Stimulated activated CD4-positive, alpha-beta T cell treated with anti-CD3 and anti-CD28 coated beads, Interleukin-4, amount 100 ng/mL, for 4 hours (primary cell): ENCODE measurements at places on chromosomes 13 and 19.
A peak's percentile ranks its signal among the peaks of the same experiment; 100 is the strongest.

GRCh38 chr19:33256261-33256660, 30.6 kb upstream of the SLC7A10 start:
- no peak for DNase-seq

DNA sequence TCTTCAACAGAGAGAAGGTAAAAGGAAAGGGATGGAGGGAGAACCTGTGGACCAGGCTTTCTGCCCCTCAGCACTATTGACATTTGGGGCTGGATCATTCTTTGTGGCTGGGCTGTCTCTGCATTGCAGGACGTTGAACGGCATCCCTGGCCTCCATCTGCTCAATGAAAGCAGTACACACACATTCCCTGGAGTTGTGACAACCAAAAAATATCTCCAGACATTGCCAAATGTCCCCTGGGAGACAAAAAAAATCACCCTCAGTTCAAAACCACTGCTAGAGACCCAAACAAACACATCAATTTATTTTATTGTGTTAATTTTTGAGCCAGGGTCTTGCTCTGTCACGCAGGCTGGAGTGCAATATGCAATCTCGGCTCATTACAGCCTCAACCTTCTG, 43.3 kb downstream of the INSR start:
- DNase-seq: no peak

GRCh38 chr19:16327169-16327475, 2.5 kb downstream of the KLF2 start:
- no peak for DNase-seq

GRCh38 chr19:31254180-31254551, 95.1 kb downstream of the TSHZ3 start:
- no peak for DNase-seq

DNA sequence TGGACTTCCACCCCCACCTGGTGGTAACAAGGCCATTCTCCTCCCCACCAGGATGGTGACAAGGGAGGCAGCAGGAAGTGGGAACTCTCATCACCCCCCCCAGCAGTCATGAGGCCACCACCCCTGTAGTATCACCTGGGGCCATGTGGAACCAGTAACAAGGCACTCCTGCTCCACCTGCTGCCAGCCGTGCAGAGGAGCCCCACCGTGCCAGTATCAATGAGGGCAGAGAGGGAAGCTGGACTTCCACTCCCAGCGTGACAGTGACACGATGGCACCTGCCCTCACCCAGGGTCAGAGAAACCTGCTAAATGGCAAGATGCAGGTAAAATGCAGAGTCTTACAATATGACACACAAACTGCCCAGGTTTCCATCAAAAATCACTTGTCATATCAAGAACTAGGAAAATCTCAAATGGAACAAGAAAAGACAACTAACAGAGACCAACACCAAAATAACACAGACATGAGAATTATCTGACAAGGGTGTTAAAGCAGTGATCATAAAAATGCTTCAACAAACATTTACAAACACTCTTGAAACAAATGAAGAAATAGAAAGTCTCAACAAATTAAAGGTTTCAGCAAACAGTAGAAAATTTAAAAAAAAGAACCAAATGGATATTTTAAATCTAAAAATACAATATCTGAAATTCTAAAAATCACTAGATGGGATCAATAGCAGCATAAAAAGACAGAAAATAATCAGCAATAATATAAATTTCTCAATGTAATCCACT, 9.1 kb upstream of the SPACA7 start:
- DNase-seq: no peak

GRCh38 chr19:55687281-55688201, 12.5 kb downstream of the EPN1 start:
- no peak for DNase-seq

GRCh38 chr13:79398127-79398526, 7.9 kb downstream of the RBM26 start:
- DNase-seq: no peak

- no peak for DNase-seq
Measured at GRCh38 chr19:2055931-2056836, 5.1 kb upstream of the MKNK2 start.

DNA sequence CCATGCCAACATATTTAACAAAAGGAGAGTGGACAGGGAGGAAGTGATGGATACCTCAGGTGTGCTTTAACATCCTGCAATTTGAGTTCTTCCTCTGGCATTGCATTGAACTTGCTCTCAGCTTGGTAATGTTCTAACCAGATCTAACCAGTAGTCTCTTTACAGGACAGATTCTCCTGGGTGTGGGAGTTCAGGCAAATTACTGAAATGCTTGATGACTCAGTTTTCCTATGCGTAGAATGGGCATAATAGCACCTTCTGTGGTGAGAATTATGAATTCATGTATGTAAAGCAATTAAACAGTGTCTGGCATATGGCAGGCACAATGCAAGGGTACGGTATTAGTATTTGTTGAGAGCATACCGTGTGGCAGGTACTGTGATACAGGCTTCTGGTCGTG, 3.6 kb downstream of the AKAP11 start:
- no peak for DNase-seq

DNA sequence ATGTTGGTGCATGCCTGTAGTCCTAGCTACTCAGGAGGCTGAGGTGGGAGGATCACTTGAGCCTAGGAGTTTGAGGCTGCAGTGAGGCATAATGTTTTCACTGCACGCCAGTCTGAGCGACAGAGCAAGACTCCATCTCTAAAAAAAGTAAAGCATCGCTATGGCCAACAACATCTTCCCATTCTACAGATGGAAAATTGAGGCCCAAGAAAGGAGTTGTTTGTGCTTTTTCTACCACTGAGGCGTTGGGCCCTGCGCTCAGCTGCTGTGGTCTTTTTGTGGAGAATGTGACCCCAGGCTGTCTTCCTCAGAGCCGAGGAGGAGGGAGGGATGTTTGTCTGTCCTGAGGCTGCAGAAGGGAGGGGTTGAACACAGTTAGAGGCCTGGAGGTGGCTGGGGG, 485 bp upstream of the C5AR2 start:
- no peak for DNase-seq

- no peak for DNase-seq
Measured at GRCh38 chr13:111652676-111653075, 332.2 kb downstream of the TEX29 start.

GRCh38 chr13:77465603-77466195, 69.8 kb upstream of the SCEL start:
- no peak for DNase-seq

GRCh38 chr13:20126541-20127261, 34.2 kb downstream of the GJA3 start:
- DNase-seq: no peak

DNA sequence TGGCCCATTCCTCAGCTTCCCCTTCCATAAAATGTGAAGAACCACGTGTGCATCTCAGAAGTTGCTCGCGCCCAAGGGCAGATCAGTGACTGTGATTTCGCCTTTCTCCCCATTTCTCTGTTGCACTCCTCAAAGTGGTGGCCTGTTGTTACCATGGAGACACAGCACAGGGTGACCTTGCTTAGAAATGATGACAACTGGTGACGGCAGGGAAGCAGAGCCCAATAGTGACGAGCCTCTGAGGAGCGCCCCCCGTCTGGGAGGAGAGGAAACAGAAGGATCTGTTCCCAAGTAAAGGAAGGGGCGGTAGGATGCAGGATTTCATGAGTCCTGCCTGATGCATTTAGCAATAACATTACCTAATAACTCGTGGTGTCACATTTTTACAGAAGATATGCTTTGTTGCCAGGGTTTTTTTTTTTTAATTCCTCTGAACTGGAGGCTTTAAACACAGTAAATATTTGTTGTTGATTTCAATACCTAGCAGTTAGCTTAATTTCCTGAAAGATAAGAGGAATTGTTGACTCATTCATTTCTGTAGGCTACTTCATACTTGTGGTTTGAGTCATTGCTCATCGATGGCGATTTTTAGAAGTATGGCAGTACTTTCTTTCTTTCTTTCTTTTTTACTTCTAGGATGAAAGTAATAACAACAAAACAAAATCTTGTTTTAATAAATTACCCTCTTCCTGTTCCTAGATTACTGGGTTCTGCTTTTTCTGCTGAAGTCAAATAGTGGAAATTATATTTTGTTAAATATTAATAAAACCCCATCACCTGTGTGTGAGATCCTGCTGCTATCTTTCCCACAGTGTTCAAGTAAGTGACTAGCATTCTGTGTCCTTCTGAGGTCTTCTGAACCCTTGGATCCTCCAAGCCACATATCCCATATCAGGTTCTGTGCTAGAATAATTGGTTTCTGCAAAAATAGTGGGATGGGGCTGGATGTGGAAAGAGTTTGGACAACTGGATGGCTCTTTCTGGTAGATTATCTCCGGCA, 36.0 kb downstream of the MBNL2 start:
- DNase-seq: no peak

- no peak for DNase-seq
Measured at GRCh38 chr19:57362419-57362818, 932 bp upstream of the TRAPPC2B start.

- no peak for DNase-seq
Measured at GRCh38 chr19:13865571-13866462, 11.1 kb upstream of the NANOS3 start.

DNA sequence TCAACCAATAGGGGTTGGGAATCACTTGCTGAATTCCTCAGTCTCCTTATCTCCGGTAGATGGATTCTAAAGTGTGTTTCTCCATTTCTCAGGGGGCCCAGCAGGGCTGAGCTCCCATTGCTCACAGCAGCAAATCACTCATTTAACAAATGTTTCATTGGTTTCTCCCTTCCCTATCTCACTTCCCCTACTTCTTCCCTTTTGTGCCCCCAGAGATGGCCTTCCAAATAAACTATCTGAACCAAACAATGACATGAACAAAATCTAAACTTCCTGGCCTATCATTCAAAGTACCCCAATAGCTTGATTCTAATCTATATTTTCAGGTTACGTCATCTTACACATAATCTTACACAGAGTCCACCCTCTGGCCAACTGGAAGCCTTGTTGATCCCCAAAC, 60.4 kb downstream of the DLEU7 start:
- DNase-seq: no peak

GRCh38 chr19:3586707-3587346, 1.5 kb downstream of the GIPC3 start:
- no peak for DNase-seq

DNA sequence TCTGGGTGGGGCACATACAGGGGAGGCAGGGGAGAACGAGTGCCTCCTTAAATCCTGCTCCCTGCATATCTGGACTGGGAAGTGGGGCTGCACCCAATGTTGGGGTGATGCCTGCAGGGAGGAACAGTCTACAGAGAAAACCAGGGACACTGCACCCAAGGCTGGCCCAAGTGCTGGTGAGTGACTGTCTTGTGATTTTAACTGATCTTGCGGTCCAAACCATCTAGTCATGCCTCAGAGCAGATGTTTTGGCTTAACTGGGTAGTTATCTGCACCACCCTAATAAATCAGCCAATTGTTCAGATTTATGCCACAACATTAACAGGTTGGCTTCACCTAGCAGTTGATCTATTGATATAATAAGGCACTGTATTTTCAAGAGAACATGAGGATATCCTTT, 219.2 kb upstream of the IRS2 start:
- DNase-seq: no peak

GRCh38 chr19:49528211-49528771, 488 bp downstream of the RCN3 start:
- no peak for DNase-seq

- DNase-seq: no peak
Measured at GRCh38 chr13:71632721-71633120, 234.3 kb downstream of the DACH1 start.

GRCh38 chr19:52542984-52543664, 15.7 kb downstream of the ZNF808 start:
- DNase-seq: no peak

- no peak for DNase-seq
Measured at GRCh38 chr13:49561062-49561410, 24.3 kb downstream of the RCBTB1 start.

GRCh38 chr19:15671237-15671821, 1.6 kb upstream of the CYP4F12 start:
- no peak for DNase-seq

- no peak for DNase-seq
Measured at GRCh38 chr13:110551284-110551683, 10.2 kb downstream of the RAB20 start.

GRCh38 chr19:3186160-3186688, 494 bp downstream of the NCLN start:
- DNase-seq: no peak

- no peak for DNase-seq
Measured at GRCh38 chr13:45615501-45616101, at the start of gene ERICH6B. Gene ERICH6B (minus strand): TSS chr13:45615739. CDS start chr13:45597005, 18,734 bp downstream.

GRCh38 chr13:28623782-28624706, 34.9 kb upstream of the POMP start:
- DNase-seq: no peak

- DNase-seq: no peak
Measured at GRCh38 chr19:33947265-33947964, 150.7 kb downstream of the KCTD15 start.

DNA sequence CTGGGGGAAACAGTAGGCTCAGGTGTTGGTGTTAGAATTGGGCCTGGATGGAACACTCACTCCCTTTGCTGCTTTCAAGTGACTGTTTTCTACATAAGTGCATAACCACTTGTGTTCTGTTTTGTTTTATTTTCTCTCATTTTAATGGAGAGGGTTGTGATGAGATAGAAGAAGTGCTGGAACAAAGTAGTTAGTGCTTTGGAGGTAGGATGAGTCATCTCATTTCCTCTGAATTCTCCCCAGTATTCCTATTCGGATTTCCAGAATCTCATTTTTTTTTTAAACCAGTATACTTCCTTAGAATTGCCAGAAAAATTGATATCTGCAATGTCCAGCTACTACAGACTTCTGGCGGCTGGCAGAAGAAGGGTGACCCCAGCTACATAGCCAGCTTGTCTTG, 575.9 kb downstream of the MYO16 start:
- DNase-seq: no peak

DNA sequence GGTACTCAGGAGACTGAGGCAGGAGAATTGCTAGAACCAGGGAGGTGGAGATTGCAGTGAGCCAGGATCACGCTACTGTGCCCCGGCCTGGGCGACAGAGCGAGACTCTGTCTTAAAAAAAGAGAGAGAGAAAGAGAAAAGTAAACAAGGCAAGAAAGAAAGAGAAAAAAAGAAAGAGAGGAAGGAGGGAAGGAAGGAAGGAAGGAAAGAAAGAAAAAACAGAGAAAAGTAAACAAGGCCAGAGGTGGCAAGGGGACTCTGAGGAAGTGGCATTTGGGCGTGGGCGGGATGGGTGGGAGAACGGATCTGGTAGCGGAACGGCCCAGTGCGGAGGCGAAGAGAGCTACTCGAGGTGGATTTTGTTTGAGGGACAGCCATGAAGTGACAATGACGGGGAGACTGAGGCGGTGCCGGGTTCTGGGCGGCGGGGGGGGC, 7.5 kb upstream of the ARRDC2 start:
- no peak for DNase-seq

GRCh38 chr19:927780-928401, 2.1 kb downstream of the ARID3A start:
- no peak for DNase-seq

GRCh38 chr19:493391-494170, 2.7 kb upstream of the MADCAM1 start:
- no peak for DNase-seq

DNA sequence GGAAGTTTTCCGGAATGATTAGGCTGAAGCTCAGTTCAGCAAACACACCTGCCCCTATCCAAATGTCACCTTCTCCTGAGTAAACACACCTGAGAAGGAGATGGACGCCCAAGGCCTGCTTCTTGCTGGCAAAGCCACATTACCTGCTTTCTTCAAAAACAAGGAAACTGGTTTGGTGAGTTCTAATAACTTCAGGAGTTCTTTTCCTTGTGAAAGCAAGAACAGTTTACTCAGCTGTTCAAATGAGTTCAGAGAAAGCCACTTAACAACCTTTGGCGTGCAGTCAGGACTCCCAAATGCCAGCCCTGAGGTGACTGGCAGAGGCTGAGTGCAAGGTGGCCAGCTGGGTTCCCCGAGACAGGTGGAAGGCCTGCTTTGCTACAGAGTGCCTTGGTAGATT, 160.5 kb downstream of the STK24 start:
- no peak for DNase-seq

GRCh38 chr19:17841810-17842662, 5.7 kb downstream of the JAK3 start:
- DNase-seq: peak; percentile 59
